Activated CD4-positive, alpha-beta T cell treated with anti-CD3 and anti-CD28 coated beads, Interleukin-2, amount 10 ng/mL, durations not matched to agents 24 days and 14 days (primary cell): ENCODE measurements at places on chromosomes 16 and 17. TPM values are rescaled to one million over a fixed set of nuclear protein-coding genes. Genes with fewer than 3 reads are reported as not detected.

DNA sequence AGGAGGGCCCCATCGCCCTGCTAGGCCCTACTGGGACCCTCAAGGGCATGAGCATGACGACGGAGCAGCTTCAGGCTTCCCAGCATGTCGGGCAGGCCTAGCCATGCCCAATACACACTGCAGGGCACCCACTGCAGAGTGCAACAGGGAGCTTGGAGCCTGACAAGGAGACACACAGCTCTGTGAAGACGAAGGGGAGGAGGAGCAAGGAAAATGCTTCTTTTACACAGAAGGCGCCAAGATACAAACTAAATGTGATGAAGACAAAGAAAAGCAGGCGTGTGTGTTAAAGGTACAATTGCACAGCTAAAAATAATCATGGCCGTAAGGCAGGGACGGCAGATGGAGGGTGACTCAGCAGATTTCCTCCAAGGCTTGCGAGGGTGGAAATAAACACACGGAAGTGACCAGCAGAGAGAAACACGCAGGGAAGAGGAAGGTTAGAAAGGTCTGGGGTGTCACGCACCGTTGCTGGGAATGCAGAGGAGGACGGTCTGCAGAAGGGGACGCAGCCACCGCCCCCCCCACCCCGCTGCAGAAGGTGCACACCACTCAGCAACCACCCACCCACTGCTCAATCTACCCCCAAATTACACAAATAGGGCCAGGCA, 108.5 kb downstream of the ZNF778 start:
- H3K36me3 ChIP-seq = peaks cover 29% of the 10 kb centered on the region
- no peaks in the 10 kb centered on the region for H3K27me3 ChIP-seq
- DNase-seq = peak; percentile 69
- peaks cover 74% of the 10 kb centered on the region for H3K4me1 ChIP-seq

GRCh38 chr17:43808076-43808475, 24.9 kb downstream of the MPP3 start:
- H3K4me3 ChIP-seq = no peak overlapping the region
- H3K36me3 ChIP-seq = no peaks in the 10 kb centered on the region
- DNase-seq = no peak

DNA sequence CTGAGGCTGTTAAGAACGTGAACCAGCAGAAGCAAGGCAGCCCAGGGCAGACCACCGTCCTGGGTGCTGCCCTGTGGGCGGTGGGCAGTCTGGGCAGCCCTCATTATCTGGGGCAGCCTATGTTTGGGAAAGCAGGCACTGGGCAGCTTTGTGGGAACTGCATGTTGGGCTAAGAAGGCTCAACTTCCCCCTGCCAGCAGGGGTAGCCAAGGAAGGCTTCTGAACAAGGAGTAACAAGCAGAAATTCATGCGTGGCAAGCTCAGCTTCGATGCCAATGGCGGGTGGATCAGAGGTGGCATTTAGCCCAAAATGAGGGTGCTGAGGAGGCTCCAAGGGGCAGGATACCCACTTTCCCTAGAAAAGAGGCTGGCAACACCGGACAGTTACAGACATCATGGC, 42.7 kb upstream of the METRNL start:
- no peak for DNase-seq
- peaks cover 63% of the 10 kb centered on the region for H3K36me3 ChIP-seq
- H3K4me3 ChIP-seq = no peak overlapping the region
- no peak overlapping the region for H3K27ac ChIP-seq

DNA sequence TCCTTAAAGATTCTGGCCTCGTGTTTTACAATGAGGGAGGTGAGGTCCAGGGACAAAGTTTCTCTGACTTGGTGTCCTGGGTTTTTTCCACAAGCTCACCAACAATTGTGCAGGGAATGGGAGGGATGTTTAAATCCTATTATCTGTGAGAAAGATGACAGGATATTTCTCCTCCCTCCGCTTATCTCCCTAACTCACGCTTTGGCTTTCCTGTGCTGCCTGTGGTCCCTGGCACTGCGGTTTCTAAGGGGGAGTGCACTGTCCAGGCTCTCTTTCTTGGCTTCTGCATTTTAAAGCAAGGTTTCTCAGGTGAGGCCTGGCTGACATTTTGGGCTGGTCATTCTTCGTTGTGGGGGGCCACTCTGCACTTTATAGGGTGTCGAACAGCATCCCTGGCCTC, 16.4 kb downstream of the GGA3 start:
- no peaks in the 10 kb centered on the region for H3K27me3 ChIP-seq
- H3K4me1 ChIP-seq = peaks cover 57% of the 10 kb centered on the region
- no peak for DNase-seq
- H3K36me3 ChIP-seq = peaks cover 61% of the 10 kb centered on the region
- H3K4me3 ChIP-seq = no peak overlapping the region

DNA sequence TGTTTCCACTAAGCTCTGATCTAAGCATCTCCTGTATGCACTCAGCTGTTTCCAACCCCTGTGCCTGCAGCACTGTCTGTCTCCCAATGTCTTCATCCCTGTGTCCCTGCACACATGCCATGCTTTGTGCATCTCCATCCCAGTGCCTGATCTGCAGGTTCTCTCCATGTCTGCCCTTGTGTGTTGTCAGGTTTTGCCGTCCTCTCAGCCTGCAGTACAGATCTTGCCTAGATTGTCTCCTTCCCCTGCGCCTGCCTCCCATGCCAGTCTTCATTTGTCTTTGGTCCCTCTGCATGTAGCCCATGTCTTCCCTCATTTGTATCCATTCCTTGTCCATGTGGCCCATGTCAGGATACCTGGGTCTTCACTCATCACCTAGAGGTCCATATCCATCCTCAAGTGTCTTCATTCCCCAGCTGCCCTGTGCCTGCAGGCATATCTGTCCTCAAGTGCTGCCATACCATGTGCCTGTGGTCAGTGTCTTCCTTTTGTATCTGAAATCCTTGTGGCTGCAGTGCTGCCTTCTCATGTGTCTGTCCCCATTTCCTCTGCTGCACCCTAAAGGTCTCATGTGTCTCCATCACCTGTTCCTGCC, 71.5 kb downstream of the TNFRSF13B start:
- no peak for DNase-seq
- no peak overlapping the region for H3K4me3 ChIP-seq
- H3K27ac ChIP-seq = no peak overlapping the region
- H3K36me3 ChIP-seq = no peaks in the 10 kb centered on the region

DNA sequence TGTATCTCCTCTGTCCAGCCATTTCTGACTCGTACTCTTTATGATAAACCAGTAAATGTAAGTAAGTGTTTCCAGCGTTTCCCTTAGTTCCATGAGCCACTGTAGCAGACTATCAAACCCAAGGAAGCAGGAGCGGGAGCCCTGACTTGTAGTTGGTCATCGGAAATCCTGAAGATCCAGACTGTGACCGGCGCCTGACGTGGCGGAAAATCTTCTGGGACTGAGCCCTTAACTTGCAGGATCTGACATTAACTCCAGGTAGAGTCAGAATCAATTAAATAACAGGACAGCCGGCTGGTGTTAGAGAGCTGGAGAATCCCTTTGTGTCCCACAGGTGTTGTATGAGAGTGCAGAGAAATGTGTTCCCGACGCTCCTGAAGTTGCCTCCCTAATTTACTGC, 4.0 kb downstream of the GLOD4 start:
- peaks cover 31% of the 10 kb centered on the region for H3K4me1 ChIP-seq
- no peak overlapping the region for H3K27ac ChIP-seq
- peaks cover 66% of the 10 kb centered on the region for H3K36me3 ChIP-seq
- H3K4me3 ChIP-seq = no peak overlapping the region

CEP95 gene
- 42.9 and 48.3 TPM in 2 replicates for total RNA-seq

DNA sequence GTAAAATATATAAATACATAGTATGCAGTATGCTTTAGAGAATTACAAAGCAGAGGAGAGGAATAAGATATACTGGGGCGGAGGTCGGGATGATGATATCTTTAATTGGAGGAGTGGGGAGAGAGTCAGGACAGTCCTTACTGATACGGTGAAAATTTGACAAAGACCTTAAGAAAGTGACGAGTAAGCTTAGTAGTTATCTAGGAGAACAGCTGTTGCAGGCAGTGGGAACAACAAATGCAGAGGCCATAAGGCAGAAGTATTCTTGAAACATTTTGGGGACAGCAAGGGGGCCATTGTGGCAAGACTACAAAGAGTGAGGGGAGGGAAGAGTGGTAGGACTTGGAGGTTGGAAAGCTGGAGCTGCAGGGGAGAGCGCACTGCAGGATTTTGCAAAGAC, 22.3 kb upstream of the CDC6 start:
- peaks cover 21% of the 10 kb centered on the region for H3K36me3 ChIP-seq
- no peak overlapping the region for H3K27ac ChIP-seq
- no peak overlapping the region for H3K4me3 ChIP-seq
- peaks cover 8% of the 10 kb centered on the region for H3K4me1 ChIP-seq
- H3K27me3 ChIP-seq = no peaks in the 10 kb centered on the region
- no peak for DNase-seq

ADAMTS18 gene
- not detected in 2 replicates for total RNA-seq

DNA sequence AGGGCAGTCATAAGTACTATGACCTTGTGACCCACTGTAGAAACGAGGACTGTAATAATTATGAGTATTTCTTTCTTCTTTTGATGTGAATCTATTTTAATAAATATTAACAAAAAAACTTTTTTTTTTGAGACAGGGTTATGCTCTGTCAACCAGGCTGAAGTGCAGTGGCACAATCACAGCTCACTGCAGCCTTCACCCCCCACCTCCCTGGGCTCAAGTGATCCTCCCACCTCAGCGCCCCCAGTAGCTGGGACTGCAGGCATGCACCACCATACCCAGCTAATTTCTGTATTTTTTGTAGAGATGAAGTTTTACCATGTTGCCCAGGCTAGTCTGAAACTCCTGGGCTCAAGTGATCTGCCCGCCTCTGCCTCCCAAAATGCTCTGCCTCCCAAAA, 32.6 kb downstream of the SCPEP1 start:
- H3K27me3 ChIP-seq = peaks cover 16% of the 10 kb centered on the region
- no peak overlapping the region for H3K27ac ChIP-seq
- H3K4me1 ChIP-seq = peaks cover 8% of the 10 kb centered on the region
- no peak for DNase-seq
- no peak overlapping the region for H3K4me3 ChIP-seq
